Amniotic epithelial cell (primary cell): ENCODE measurements at places on chromosomes 2 and 18.

DNA sequence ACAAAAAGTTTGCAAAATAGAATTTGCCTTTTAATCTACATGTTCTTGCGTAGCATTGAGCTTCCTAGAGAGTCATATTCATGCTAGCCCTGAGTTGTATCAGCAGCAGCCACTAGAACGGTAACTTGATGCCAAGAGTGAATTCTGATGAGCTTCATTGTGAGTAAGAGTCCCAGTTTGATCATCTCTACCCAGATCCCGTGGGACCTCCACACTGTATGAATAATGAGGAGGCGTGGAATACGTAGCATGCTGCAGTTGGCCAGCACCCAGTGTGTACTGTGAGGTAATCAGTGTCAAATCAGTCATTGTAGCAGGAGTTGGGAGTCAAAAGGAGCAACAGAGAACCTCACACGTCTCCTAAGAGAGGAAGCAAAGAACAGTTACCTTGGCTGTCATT is 197.9 kb downstream of the NEDD4L start:
- peak; percentile 70 for DNase-seq

GRCh38 chr2:69946351-69947324 is 14.8 kb downstream of the ASPRV1 start:
- peak; percentile 52 for DNase-seq

DNA sequence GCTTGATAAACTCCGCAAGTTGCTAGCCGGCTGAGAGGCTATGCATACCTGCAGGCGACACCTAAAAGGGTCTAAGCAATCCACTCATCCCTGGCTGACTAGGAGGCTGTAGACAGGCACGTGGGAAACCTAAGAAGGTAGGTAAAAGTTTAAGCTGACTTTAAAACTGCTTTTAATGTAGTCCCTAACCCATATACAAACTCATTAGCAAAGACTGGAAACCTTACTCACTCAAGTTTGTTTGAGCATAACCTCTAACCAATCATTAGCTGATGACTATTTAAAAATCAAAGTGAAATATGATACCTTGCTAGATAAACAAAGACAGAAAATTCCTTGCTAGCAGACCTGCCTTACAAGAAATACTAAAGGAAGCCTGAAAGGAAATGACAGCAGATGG is 106.4 kb downstream of the EXOC6B start:
- DNase-seq: peak; percentile 15

DNA sequence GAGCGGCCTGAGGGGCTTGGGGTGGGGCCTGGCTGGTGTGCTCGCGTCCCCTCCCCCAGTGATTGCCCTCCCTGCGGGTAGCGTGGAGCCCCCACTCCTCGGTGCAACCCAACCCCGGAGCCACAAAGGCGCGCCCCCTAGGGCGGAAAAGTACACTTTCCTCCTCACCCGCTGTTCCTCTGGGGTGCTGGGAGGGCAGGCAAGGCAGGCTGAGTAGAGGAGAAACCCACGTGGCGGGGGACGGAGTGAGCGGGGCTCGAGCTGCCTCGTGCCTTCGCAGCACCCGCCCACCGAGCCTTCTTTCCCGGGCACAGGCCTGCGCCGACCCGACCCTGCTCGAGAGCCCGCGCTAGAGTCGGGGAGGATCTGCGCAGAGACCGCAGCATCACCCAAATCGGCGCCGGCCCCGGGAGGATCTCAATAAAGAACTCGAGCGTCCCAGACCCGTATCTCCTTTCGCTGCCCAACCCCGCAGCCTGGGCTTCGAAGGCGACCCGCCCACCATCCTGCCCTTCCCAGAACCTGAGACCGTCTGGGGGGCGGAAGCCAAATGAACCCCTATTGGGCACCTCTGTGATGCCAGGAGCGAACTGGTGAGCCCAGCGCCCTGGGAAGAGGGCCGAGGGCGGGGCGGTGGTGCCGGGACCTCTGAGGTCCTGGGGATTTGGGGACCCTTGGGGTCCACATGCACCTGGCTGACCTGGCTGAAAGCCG is 1.5 kb downstream of the UCN start:
- no peak for DNase-seq

- DNase-seq: peak; percentile 20
Observed at GRCh38 chr2:75608684-75609333, 37.8 kb upstream of the MRPL19 start.

- no peak for DNase-seq
Observed at GRCh38 chr2:138703242-138703641, 76.9 kb downstream of the NXPH2 start.

GRCh38 chr18:13536578-13536977 is 189.8 kb downstream of the FAM210A start:
- DNase-seq: no peak

- DNase-seq: peak; percentile 48
Observed at GRCh38 chr2:151260573-151261230, 961 bp downstream of the RBM43 start.

- DNase-seq: peak; percentile 88
Observed at GRCh38 chr18:55354795-55355194, 233.2 kb downstream of the TCF4 start.

- DNase-seq: no peak
Observed at GRCh38 chr18:72246076-72246475, 298.1 kb downstream of the CBLN2 start.

DNA sequence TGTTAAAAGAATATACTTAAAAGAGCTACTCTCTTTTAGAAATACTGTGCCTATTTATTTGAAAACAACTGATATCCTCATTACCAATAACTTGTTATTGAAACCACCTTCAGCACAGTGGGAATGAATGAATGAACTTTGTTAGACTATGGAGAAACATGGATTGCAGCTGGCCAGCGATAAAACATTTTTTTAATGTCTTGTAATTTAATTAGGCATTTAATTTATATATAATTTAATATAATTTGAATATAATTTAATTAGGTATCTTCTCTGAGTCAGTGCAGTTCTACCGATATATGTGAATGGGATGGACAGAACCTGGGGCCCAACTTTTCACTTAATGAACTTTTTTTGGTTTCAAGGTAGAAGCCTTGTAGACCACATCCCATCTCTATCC is 94.4 kb downstream of the KCTD18 start:
- no peak for DNase-seq

GRCh38 chr2:133296401-133296800 is 271.9 kb downstream of the NCKAP5 start:
- peak; percentile 80 for DNase-seq

GRCh38 chr2:107717661-107718060 is 109.0 kb upstream of the RGPD4 start:
- DNase-seq: no peak

DNA sequence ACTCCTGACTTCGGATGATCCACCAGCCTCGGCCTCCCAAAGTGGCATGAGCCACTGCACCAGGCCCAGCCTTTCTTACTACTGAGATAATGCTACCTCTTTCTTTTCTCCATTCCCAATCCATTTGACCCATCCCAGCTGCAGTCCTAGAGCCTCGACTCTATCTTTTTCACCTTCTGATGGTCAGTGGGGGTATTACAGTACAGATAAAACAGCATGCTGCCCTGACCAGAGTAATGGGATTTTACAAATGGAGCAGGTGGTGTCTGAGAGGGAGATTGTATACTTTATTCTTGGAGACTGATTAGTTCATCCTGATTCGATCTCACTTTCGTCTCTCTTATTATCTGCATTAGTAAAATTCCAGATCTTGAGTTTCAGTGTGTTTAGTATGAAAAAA is 238.6 kb upstream of the TNP1 start:
- DNase-seq: no peak

GRCh38 chr2:77034445-77034844 is 487.7 kb downstream of the LRRTM4 start:
- peak; percentile 75 for DNase-seq

DNA sequence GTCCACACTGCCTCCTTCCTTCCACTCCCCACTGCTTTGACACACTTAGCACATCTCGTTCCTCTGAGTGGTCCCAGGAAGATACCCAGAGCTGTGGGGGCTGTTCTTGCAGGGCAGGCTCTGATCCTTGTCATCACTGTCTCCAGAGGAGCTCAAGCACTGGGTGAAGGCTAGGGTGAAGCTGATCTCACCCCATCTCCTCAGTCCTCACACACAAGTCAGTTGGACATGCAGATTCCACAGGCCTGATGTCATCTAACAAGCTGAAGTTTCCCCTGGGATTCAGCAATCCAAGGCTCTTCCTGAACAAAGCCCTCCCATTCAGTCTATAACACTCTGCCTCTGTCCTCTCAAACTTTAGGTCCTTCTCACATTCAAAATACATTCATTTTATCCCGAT is 90.6 kb upstream of the RAB6C start:
- no peak for DNase-seq

DNA sequence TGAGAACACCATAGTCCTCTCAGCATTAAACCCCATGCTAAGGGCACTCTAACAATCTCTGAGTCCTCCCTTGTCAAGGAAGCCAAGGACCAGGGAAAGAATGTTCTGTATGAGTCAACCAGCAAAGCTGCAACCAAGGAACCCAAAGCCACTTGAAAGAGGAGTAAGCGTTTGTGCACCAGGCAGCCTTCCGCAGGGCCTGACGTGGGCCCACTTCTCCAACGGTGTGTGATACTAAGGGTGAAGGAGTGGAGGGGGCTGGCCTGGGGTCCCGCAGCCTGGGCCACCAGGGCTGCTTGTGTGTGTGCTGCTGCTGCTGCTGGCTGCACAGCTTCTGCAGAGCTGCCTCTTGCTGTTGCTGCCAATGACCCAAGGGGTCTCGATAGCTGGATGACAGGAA is 30.1 kb upstream of the GALNT14 start:
- no peak for DNase-seq

DNA sequence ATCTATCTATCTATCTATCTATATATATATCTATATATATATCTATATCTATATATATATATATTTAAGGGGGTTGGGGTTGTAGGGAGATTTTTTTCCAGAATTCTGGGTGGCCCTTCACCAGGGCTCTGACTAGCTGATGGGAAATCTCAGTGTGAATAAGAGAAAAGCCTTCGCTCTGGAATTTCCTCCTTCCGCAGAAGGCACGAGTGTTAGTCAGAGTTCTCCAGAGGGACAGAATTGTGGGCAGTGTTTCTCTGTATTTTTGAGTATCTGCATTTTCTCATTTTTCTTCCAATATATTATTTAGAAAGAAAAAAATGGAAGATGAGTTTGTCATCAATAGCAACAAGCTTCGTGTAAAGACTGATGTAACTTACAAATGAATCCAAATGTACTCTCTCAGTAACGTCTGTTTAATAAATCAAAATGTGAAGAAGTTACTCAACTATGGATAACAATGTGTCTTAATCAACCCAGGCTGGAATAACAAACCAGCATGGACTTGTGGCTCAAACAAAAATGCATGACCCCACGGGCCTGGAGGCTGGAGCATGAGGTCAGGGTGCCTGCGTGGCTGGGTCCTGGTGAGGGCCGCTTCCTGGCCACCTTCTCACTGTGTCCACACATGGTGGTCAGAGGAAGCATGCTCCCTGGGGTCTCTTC is 10.6 kb upstream of the SNTG2 start:
- DNase-seq: no peak

GRCh38 chr18:2881840-2882195 is 35.0 kb downstream of the EMILIN2 start:
- no peak for DNase-seq

- DNase-seq: no peak
Observed at GRCh38 chr2:169739351-169739750, 5.7 kb downstream of the KLHL23 start.

- no peak for DNase-seq
Observed at GRCh38 chr2:20351555-20352229, 1.0 kb upstream of the PUM2 start.

DNA sequence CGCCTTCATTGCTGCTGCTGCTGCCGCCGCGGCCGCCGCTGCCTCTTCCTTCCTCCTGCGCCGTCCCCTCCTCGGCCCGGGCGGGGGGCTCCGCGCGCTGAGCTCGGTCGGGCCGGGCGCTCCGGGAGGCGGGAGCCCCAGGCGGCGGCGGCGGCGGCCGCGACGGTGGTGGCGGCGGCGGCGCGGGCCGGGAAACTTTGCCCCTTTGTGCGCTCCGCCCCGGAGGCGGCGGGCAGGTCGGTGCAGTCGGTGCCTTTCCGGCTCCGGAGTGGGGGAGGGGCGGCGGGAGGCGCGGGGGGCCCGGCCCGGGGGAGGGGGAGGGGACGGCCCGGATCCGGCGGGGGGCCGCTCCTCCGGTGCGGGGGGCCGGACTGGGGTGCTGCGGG is 205 bp downstream of the TET3 start:
- no peak for DNase-seq
